Hypothalamus (tissue), 51 donors: ENCODE measurements at places on chromosomes 5 and 9.

DNA sequence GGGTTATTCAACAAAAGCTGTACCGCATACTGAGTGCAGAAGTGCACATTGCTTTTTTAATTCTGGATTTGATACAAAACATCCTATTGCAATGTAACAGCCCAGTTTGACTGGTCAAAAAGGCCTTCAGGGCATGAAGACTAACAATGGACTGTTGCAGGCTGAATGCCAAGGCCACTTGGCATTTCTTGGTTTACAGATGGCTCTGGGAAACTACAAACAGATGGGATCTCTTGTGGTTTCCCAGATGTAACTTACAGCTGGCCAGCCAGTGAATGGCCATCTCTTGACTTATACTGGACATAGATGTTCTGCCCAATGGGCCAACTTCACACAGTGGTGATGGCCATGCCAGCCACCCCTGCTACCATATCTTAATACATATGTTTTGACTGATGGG lies 36.8 kb downstream of the UGT3A2 start:
- DNase-seq: peak; percentile 22

DNA sequence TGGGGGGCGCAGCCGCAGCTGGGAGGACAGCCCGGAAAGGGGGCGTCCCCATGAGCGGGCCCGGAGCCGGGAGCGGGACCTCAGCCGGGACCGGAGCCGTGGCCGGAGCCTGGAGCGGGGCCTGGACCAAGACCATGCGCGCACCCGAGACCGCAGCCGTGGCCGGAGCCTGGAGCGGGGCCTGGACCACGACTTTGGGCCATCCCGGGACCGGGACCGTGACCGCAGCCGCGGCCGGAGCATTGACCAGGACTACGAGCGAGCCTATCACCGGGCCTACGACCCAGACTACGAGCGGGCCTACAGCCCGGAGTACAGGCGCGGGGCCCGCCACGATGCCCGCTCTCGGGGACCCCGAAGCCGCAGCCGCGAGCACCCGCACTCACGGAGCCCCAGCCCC lies 47.0 kb downstream of the TJP2 start:
- no peak for DNase-seq

DNA sequence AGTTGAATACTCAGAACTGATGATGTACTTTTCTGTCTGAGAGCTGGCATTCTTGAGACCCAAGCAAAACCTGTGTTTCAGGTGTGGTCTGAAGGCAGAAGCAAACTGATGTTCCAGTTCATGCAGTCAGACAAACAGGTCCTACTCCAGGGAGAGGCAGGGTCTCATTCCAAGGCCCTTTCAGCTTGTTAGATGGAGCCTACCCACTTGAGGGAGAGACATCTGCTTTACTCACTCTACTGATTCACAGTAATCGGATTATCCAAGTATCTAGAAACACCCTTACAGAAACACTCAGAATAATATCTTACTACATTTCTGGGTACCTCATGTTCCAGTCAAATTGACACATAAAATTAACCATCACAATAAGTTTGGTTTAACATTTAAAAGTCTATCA lies 207.8 kb downstream of the KDM4C start:
- DNase-seq: no peak

- no peak for DNase-seq
Measured at GRCh38 chr9:129561594-129562281, 59.2 kb downstream of the C9orf50 start.

DNA sequence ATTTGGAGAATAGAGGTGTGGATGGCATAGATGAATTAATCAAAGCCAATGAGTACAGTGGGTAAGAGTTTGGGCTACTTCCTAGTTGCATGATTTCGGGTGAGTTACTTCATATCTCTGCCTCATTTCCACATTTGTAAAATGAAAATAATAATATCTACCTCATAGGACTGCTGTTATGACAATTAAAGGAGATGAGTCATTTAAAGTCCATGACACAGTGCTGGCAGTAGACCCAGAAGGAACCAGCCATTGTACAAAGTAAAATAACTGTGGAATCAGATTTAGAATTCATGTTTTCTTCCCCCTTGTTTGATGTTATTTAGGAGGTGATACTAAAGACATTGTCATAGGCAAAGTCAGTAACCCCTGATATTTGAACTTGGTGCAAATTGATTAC lies 139.5 kb upstream of the SLC27A6 start:
- no peak for DNase-seq

DNA sequence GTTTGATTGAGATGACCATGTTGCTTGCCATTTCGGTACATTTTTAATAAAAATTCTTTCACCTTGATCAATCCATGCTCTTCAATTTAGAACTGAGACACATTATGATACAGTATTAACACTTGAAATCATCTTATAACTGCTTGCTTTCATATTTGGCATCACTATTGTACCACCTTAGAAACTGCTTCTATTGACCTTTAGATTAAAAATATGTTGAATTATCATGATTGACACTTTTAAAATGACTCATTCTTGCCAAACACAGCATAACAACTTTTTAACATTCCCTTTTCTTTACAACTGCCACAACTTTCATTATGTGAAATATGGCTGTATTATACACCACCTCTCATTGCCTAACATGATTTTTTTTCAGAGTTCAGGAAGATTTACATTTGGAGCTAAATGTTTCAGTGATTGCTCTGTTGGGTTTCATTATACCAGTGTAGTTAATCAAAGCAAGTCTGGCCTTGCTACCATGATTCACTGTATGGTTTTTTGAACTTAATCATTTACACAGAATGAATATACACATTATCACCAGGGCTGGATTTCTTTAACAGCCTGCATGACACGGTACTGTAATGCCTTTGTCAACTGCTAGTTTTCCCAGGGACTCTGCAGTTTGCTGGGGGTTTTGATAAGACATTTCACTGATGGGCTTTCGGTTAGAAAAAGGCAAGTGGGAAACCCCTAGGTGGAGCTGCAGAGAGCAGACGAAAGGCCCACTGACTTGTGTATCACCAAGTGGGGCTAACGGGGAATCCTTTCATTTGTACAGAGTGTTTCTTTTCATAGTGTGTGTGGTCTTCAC lies 93.6 kb upstream of the TLE4 start:
- no peak for DNase-seq
